Activated CD8-positive, alpha-beta memory T cell treated with anti-CD3 and anti-CD28 coated beads for 1 hour (primary cell): ENCODE measurements at places on chromosomes 2 and 18.

DNA sequence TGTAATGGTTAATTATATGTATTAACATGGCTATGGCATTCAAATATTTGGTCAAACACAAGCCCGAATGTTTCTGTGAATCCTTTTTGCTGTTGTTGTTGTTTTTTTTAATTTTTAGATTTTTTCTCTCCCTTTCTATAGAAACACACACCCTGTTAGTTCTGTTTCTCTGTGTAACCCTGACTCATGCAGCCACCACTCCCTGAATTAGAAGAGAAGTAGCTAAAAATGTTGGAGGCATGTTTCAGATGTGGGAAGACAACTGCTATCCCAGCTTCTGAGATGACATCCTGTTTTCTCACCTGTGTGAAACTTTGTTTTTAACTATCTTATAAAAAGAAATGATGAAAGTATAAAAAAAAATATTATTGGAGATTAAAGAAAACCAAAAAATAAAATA, 219.6 kb upstream of the RGPD4 start:
- DNase-seq: no peak

- no peak for DNase-seq
These were observed 16.7 kb downstream of the BCL2 start for GRCh38 chr18:63302636-63303405.

- no peak for DNase-seq
These were observed 835.4 kb upstream of the CDH2 start for GRCh38 chr18:29012364-29012763.

GRCh38 chr2:59084326-59084725, 843.2 kb upstream of the FANCL start:
- no peak for DNase-seq

GRCh38 chr18:55189972-55190371, 230.7 kb upstream of the CCDC68 start:
- DNase-seq: no peak
